CD4-positive, alpha-beta T cell treated with Interleukin-6 for 4 hours (primary cell): ENCODE measurements at places on chromosomes 16 and 17.

GRCh38 chr17:20266806-20267458 is 200.4 kb downstream of the LGALS9B start:
- DNase-seq = no peak

DNA sequence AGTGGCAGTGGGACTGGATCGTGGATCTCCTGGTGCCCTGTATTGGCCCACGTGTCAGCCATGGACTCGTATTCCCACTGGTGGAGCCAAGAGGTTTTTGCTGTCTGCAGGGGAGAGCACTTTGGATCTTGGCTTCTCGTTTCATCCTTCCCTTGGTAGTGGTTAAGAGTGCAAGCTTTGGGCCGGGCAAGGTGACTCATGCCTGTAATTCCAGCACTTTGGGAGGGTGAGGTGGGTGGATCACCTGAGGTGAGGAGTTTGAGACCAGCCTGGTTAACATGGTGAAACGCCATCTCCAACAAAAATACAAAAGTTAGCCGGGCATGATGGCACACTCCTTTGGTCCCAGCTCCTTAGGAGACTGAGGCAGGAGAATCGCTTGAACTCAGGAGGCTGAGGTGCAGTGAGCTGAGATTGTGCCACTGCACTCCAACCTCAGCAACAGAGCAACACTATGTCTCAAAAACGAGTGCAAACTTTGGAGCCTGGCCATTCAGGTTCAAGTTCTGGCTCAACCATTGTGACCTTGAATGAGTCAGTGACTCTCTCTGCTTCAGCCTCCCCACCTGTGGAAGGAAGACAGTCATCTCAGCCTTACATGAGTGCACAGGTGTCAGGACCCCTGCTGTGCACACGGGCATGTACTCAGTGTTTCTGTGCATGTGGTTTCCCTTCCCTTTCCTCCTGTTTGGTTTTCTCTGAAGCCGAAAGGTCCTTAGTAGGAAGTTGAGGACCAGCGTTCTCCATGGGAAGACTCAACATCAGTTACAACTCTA is 57.4 kb downstream of the PLCG2 start:
- no peak for DNase-seq

DNA sequence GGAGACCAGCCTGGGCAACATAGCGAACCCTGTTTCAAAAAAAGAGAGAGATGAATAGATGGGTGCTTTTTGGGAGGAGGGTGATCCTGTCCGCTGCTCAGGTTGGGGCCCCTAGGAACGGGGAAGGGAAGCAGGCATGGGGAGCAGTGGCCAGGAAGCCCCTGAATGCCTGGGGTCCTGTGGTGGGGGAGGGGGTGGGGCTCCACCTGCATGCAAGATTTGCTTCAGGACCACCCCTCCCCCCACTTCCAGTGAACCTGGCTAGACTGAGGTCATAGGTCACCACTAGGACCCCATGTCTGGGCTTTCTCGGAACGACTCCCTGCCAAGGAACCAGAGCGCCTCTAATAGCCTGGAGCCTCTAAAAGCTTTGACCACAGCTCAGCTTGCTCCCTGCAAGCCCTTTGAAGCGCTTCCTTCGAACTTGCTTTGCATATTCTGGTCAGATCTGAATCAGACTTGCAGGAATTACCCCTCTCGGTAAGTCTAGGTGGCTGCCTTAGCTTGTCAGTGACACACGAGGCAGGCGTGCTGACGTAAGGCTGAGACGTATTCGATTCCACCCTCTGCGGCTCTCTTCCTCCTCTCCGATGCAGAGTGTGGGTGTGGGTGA is 3.7 kb downstream of the SOCS3 start:
- peak; percentile 91 for DNase-seq

DNA sequence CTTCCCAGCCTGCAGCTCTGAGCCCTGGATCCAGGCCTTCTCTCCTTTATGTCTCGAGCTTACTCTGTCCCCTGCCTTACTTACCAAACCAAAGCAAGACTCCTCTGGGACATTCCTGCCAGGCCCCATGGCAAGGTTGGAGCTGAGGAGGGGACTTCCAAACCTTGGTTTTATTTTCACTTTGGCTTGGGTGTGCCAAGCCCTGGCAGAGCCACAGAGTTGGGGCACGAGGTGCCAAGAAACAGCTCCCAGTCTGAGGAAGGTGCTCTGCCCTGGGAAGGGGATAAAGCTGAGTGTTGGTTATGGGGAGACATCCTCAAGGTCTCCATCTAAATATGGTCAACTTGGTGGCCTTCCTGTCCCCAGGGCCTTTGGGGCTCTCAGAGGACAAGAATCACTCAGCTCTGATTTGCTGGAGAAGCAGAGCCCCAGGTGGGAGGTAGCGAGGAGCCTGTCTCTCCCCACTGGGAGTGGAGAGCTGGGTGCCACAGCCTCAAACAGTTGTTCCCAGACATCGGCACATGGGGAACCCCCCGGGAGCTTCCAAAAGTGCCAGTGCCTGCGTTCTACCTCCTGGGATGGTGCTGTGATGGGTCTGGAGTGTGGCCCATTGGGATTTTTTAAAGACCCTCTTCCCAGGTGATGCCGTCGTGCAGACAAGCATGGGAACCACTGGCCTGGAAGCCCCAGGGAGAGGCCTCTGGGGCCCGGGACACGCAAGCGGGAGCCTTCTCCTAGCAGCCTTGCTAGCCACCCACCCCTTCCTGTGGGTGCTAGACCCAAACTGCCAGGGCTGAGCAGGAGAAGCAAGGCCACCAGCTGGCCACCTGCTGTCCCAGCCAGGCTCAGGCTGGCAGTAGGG is 10.3 kb downstream of the NLRC5 start:
- DNase-seq = peak; percentile 36

DNA sequence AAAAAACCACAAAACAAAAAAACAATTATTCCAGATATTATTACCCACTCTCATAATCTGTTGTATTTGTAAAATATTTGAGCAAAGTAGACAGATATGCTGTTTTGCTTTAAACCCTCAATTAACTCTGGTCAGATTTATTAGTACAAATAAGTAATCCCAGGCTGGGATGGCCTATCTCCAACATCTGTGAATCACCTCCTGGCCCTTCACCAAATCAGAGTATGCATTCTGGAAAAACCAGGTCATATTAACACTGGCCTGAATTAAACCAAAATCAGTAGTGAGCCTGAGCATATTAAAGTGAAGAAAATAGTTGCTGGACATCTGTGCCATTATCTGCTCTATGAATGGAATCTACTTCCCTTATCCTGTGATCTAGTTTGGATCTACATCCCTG is 41.0 kb downstream of the STAT3 start:
- DNase-seq = no peak

- no peak for DNase-seq
These were observed 11.9 kb downstream of the KIF19 start for GRCh38 chr17:74337834-74338500.

DNA sequence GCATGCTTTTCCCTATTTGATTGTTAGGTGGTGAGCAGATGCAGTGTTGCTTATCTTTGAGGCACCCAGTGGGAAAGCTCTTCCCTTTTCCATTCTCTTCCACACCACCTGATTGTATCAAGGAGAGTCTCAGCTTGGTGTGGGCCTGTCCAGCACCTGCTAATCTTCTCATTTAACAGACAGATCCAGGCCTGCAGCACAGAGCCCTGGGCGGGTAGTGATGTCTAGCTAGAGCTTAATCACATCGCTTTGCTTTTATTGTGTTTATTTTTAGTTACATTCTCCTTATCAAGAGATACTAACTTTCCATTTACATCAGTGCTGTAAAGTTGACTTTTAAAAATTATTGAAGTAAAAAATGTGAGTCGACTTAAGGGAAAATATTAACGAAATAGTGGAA is 24.2 kb downstream of the FOXL1 start:
- DNase-seq = no peak

DNA sequence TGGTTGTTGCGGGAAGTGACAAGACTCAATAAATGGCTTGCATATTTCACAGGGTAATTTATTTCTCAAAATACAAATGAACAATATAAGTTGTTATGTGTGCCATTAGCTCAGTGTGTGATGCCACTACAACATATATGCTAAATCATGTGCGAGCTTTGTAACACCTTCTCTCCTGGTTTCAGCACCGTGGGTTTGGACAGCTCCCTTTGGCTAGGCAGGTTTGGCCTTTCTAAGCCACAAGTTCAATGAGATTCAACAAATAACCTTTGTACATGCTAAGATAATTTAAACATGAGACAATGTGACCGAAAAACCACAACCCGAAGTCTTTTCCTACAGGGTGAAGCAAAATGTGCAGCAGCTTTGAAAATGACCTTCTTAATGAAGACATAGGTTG is 563.9 kb downstream of the TMEM114 start:
- DNase-seq = no peak

GRCh38 chr16:77207030-77207429 is 7.8 kb downstream of the SYCE1L start:
- no peak for DNase-seq

GRCh38 chr16:22890976-22891375 is 77.0 kb downstream of the HS3ST2 start:
- no peak for DNase-seq

DNA sequence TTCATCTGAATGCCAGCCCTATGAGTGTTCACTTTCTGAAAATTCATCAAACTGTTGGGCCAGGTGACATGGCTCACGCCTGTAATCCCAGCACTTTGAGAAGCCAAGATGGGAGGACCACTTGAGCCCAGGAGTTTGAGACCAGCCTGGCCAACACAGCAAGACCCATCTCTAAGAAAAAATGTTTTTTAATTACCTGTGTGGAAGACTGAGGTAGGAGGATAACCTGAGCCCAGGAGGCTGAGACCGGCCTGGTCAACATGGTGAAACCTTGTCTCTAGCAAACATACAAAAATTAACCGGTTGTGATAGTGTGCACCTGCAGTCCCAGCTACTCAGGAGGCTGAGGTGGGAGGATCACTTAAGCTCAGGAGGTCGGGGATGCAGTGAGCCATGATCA is 10.3 kb downstream of the MYH11 start:
- no peak for DNase-seq

GRCh38 chr17:27920569-27920968 is 27.4 kb upstream of the LYRM9 start:
- no peak for DNase-seq

GRCh38 chr17:72386619-72387237 is 265.9 kb downstream of the SOX9 start:
- DNase-seq = no peak

DNA sequence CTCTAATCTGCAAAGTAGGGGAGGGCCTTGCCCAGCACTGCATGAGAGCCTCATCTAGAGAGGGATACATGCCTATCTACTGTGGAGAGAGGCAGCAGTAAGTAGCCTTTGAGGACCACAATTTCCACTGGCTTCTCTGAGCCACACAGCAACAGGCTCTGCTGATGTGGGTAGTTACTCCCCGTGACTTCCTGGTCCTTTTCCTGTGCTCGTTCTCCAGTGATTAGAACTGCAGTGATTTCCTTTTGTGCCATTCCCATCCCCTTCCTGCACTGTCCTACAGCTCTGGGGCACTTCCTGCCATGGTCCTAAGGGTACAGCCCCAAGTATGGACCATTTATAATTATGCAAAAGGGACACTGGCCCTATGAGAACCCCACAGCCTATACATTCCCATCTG is 3.0 kb downstream of the PLSCR3 start:
- DNase-seq = no peak

- no peak for DNase-seq
These were observed 18.2 kb upstream of the ABCA10 start for GRCh38 chr17:69246726-69247375.

DNA sequence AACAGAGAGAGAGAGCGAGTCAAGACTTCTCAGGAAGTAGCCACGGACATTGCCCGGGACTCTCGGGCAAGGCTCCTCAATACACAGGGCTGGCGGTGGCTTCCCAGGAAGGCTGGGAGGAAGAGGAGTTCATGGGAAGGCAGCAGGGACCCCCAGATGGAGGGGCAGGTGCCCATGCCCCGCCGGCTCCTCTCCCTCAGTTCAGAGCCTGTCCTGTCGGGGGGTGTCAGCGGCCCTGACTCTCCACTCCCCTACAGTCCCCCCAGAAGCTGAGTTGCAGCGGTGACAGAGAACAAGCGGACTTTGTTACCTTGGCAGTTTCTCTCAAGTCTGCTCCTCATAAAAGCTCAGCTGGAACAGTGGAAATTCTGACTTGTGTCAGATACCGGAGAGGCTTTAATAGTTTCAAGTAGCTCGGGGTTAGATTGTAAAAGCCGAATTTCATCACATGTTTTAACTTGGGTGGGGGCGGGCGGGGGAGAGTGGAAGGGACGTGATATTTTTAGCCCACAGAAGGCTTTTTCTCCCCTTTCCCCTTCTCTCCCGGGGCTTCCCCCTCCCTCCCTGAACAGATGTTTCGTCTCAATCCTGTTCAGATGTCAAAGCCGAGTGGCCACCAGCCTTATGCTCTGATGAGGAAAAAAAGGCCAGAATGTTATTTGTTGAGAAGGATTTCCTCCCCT is 65.2 kb downstream of the NKD1 start:
- no peak for DNase-seq

DNA sequence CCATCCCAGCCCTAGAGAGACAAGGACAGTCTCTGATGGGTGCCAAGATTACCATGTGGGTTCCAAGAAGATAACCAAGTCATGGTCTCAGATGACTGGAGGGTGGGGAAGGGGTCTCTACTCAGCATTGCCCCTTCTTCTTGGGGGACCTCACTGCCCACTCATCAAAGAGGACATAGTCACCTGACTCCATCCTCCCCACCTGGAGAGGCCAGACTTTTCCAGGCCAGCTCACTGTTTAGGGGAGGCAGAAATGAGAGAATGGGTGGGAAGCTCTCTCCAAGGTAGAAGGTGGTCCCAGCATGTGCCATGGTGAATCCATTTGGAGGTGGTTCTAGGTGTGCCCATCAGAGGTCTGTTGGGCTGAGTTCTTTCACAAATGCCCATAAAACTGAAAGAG is 20.7 kb upstream of the IL21R start:
- DNase-seq = no peak

DNA sequence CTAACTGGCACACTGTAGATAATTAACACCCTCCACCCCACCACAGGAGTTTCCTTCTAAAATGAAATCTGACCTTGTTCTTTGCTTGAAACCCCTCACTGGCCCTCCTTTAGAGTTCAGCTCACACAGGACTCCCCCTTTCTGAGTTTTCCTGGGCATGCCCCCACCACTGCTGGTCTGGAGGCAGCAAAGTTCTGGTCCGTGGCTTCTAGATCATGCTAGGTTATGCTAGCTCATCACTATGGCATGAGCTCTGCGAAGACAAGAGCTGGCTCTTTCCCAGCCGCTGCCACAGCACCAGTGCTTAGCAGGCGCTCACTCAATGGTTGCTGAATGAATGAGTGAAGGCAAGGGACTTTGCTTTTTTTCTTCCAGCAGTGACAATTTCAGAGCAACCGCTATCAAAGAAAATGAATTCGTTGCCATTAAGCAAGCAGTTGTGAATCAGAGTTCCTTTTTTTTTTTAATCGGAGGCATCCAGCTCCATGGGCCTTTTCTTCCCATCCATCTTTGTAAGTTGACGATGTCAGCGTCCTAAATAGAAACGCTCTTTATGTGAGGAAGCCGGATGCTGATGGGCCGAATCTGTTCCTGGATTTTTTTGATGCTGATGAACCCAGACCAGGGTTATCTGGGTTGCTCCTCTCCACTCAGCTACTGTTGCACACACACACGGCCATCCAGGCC is 80.8 kb upstream of the NOL11 start:
- DNase-seq = no peak

- no peak for DNase-seq
These were observed 4.3 kb downstream of the CETP start for GRCh38 chr16:56966093-56966475.
